Activated CD4-positive, alpha-beta T cell treated with anti-CD3 and anti-CD28 coated beads, Interleukin-2, amount 10 ng/mL, durations not matched to agents 24 days and 14 days (primary cell): ENCODE measurements at places on chromosomes 2 and 18. TPM values are rescaled to one million over a fixed set of nuclear protein-coding genes. Genes with fewer than 3 reads are reported as not detected.

ABCG8 gene
- total RNA-seq: not detected in 2 replicates

TBR1 gene
- total RNA-seq: 0.16 TPM in 1 of 2 replicates, not detected in the other

PSTPIP2 gene
- 27.5 and 29.2 TPM in 2 replicates for total RNA-seq

DNA sequence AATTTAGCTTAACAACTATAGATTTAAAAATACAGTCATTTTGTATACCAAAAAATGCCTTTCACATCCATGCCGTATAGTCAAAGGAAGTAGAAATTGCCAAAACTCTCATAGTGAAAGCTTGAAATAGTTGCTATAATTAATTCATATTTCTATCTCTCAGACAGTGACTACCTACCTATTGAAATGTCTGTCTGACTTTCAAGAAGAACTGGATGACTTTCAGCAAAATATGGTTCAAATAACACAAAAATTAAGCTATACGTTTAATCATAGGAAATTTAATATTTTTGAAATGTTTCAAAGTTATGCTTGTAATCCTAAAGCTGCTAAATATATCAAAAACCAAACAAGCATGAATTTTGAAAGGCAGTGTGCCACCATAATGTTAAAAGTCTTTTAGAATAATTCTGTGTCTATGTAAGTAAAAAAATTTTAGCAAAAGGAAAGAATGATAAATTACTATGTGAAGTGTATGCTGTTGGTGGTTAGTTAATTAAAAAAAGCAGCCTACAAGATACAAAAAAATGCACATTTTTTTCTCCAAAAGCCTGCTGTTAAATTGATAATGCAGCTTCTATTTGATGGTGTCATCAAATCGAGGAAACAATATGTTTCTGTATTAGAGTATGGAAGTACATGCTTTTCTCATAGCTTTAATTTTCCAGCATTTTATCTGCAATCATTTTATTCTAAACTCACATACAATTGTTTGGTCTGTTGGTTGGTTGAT lies 57.7 kb upstream of the ST6GAL2 start:
- no peaks in the 10 kb centered on the region for H3K36me3 ChIP-seq
- no peak for DNase-seq
- H3K27me3 ChIP-seq: no peaks in the 10 kb centered on the region
- H3K4me1 ChIP-seq: no peaks in the 10 kb centered on the region
- H3K27ac ChIP-seq: no peak overlapping the region
- no peak overlapping the region for H3K4me3 ChIP-seq

- no peaks in the 10 kb centered on the region for H3K36me3 ChIP-seq
- H3K4me3 ChIP-seq: no peak overlapping the region
- H3K27ac ChIP-seq: no peak overlapping the region
- H3K27me3 ChIP-seq: peaks cover 9% of the 10 kb centered on the region
- H3K4me1 ChIP-seq: no peaks in the 10 kb centered on the region
Observed at GRCh38 chr2:72157871-72158771, 10.5 kb upstream of the CYP26B1 start.

DNA sequence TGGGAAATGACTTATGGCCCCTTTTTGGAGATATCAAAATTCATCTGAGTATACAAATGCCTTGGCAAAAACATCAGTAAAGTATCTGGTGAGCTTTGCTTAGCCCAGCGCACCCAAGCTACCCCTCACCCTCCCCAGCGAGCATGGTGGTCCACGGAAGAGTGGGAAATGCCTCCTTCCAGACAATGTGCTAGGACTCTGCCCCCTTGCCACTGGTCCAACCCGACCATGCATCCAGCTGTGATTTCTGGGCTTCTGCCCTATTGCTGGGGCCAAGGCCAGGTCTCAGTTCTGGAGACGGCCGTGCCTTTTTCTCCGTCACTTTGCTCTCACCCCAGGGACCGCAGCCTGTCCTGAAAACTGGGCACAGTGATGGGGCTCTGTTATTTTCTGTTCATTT lies 31.8 kb upstream of the CCL20 start:
- no peak overlapping the region for H3K4me3 ChIP-seq
- peaks cover 9% of the 10 kb centered on the region for H3K27me3 ChIP-seq
- no peak overlapping the region for H3K27ac ChIP-seq
- DNase-seq: no peak

- no peak overlapping the region for H3K4me3 ChIP-seq
- H3K4me1 ChIP-seq: no peaks in the 10 kb centered on the region
- no peak overlapping the region for H3K27ac ChIP-seq
- DNase-seq: no peak
- no peaks in the 10 kb centered on the region for H3K36me3 ChIP-seq
- no peaks in the 10 kb centered on the region for H3K27me3 ChIP-seq
Observed at GRCh38 chr18:7517852-7518251, 49.3 kb upstream of the PTPRM start.

- H3K4me3 ChIP-seq: no peak overlapping the region
- H3K36me3 ChIP-seq: peaks cover 2% of the 10 kb centered on the region
- H3K4me1 ChIP-seq: no peaks in the 10 kb centered on the region
- no peak overlapping the region for H3K27ac ChIP-seq
- peaks cover 5% of the 10 kb centered on the region for H3K27me3 ChIP-seq
Observed at GRCh38 chr2:231866450-231866849, 59.7 kb downstream of the NPPC start.

GRCh38 chr2:58052978-58053377 lies 6.4 kb downstream of the VRK2 start:
- no peak for DNase-seq
- peaks cover 29% of the 10 kb centered on the region for H3K36me3 ChIP-seq
- no peaks in the 10 kb centered on the region for H3K27me3 ChIP-seq
- H3K4me1 ChIP-seq: peaks cover 27% of the 10 kb centered on the region
- H3K4me3 ChIP-seq: no peak overlapping the region
